SW480 (cell line): ENCODE measurements at places on chromosomes 13 and 19.

GRCh38 chr13:110126391-110126961 is 180.5 kb downstream of the COL4A1 start:
- DNase-seq: peak; percentile 58

GRCh38 chr13:62038214-62038613 is 622.6 kb upstream of the PCDH20 start:
- no peak for DNase-seq

DNA sequence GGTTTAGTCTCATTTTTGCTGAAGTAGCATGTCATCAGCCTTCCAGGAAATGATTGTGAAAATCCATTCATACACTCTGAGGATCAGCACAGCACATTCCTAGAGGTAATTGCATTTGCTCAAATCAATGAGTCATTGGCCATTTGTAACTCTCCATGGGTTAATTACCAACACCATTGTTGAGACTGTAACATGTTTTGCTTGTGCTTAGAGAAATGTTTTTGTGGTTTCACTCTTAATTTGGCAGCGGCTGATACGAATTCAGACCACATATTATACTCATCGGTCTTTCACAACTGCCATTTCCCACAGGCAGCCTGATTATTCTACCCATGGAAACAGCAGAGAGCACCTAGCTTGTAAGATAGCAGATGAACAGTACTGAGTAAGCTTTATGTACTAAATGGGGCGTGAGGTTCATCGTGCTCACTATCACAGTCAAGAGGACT is 110.3 kb downstream of the NHLRC3 start:
- peak; percentile 91 for DNase-seq

DNA sequence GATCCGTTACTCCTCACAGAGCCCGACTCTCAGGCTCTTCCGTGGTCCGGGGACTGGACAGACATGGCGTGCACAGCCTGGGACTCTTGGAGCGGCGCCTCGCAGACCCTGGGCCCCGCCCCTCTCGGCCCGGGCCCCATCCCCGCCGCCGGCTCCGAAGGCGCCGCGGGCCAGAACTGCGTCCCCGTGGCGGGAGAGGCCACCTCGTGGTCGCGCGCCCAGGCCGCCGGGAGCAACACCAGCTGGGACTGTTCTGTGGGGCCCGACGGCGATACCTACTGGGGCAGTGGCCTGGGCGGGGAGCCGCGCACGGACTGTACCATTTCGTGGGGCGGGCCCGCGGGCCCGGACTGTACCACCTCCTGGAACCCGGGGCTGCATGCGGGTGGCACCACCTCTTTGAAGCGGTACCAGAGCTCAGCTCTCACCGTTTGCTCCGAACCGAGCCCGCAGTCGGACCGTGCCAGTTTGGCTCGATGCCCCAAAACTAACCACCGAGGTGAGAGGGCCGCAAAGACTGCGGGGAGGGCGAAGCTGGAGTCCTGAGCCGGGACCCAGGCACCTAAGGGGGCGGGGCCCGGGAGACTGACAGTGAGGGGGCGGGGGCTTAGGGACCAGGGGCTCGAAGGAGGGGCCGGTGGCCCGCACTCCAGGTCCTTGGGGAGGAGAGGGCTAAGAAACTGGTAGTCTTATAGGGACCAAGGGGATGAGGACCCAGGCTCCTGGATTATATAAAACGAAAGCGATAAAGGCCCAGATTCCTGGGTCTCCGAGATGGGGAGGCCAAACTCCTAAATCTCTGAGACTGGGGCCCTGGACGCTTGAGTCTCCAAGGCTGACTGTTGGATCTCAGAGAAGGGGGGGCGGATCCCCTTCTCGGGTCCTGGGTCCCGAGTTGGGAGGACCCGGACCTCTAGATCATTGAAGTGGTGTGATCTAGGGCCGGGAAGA is 2.0 kb downstream of the ETV2 start:
- DNase-seq: peak; percentile 92

- DNase-seq: no peak
These were observed 14.0 kb upstream of the PTOV1 start for GRCh38 chr19:49837009-49837310.

DNA sequence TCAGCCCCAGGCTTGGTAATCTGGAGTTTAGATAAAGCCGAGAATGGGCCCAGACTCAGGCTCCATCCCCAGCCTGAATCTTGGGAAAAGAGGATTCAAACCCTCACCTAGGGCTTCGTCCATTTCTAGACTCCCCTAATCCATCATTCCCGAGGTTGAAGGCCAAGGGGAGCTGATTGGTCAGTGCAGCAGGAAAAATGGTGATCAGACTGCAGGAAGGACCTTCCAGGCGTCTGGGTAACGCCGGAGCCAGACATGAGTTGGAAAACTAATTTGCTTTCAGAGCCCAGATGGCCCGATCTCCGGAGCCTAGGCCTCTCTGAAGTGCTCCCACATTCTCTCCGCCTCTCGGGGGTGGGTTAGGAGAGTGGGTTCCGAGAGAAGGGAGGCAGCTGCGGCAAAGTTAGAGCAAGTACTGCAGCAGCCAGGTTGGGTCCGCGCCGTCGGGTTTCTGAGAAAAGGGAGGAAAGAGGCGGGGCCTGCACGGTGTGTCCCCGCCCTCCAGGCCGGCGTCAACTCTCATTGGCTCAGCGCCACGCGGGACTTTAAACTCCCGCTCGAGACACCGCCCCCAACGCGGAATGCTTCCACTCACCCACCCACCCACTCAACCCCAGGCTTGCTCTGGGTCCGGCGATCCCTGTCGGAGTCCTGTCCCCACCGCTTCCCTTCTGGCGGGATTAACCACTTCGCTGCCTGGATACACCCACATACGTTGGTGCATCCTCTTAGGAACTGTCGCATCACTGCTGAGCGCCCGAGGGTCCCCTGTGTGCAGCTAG is 788 bp upstream of the RTBDN start:
- DNase-seq: peak; percentile 46

DNA sequence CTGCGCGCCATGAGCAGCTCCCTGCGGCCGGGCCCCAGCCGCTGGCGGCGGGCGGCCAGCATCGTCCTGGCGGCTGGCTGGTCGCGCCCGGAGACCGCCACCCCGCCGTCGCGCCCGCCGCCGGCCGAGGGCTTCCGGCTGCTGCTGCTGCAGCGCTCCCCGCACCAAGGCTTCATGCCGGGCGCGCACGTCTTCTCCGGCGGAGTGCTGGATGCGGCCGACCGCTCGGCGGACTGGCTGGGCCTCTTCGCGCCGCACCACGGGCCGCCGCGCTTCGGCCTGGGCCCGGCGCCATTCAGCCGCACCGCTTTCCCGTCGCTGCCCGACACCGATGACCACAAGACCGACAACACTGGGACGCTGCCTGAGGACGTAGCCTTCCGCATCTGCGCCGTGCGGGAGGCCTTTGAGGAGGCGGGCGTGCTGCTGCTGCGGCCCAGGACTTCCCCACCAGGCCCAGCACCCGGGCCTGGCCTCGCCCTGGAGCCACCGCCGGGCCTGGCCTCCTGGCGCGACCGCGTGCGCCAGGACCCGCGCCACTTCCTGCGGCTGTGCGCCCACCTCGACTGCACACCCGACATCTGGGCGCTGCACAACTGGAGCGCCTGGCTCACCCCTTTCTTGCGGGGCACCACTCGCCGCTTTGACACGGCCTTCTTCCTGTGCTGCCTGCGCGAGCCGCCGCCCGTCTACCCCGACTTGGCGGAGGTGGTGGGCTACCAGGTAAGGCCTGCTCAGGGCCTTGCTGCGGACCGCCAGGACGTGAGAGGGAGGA is 518 bp downstream of the NUDT19 start:
- DNase-seq: peak; percentile 73

DNA sequence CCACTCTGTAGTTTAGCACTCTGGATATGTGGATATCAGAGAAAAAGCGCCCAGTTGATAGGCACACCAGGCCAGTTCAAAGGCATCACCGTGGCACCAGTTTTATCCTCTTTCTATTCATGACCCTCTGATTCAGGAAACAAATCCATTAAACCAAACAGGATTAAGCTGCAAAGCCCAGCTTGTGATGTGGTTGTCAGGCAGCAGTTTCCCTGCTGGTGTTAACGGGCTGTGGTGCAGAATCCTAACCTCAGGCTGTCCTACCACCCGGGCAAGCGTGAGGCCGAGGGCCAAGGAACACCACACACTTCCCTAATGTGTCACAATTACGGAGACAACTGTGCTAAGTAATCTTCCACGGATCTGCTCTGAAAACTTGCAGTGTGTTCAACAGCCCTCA is 209.1 kb downstream of the OLFM4 start:
- peak; percentile 49 for DNase-seq

DNA sequence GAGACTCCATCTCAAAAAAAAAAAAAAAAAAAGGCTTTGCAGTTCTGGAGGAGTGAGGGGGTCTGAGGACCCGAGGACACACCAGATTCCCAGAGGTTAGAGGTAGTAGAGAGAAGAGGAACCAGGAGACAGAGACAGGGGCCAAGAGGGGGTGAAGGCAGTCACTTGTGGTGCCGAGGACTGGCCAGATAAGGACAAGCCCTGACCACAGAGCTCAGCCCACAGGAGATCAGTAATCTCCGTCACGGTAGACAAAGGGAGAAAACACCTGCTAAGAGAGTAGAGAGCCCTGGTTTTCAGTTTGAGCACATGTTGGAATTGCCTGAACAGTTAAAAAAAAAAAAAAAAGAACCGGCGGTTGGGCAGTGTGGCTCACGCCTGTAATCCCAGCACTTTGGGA is 1.7 kb upstream of the PRAM1 start:
- DNase-seq: no peak

- no peak for DNase-seq
These were observed 8.8 kb downstream of the DCAF15 start for GRCh38 chr19:13960863-13961784.

DNA sequence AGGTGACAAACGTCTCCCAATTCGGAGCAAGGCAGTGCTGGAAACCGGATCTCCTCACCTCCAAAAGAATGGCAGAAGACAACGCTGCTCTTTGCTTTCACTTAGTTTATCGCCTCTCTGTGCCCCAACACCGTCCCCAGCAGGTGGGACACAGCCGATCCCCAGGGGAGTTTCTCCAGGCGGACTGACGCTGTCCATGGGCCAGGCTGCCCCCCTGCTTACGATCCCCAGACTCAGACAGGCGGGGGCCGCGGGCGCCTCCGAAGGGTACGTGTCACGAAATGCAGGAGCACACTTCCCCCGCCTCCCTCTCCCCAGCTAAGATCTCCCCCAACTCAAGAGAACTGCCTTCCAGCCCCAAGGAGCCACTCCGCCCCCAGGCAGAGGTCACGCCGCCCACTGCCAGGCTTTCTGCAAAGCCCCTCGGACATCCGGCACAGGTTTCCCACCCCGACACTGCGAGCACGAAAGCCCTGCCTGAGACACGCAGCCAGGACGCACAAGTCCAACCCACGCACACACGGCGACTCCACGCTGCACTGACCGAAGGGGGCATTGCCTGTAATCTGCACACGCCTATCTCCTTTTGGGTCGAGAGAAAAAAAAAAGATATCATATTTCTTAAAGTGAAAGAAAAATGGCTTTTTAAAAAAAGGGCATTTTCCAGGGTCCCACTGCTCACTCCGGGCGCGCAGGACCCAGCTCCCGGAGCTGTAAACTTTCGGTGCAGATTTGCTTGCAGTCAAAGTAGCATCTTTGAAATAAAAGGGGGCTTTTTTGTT is 2.0 kb downstream of the SPRY2 start:
- peak; percentile 75 for DNase-seq

GRCh38 chr13:53240401-53241025 is 211.9 kb downstream of the OLFM4 start:
- DNase-seq: no peak

GRCh38 chr19:53424968-53425597 is 6.7 kb upstream of the ZNF761 start:
- DNase-seq: no peak

DNA sequence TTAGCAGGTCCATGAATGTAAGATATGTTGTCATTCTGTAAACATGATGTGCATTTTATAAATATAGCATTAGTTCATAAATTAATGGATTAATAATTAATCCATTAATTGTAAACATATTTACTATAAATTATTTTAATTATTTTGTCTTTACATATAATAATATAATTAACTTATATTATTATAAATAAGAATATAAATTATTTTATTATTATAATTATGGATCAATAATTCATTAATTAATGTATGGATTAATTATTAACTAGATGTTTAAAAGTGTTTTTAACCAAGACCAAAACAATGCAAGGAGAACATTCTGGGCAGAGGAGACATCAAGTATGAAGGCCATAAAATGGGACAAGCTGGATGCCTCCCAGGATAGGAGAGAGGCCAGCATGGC is 72.0 kb downstream of the RUBCNL start:
- DNase-seq: no peak

DNA sequence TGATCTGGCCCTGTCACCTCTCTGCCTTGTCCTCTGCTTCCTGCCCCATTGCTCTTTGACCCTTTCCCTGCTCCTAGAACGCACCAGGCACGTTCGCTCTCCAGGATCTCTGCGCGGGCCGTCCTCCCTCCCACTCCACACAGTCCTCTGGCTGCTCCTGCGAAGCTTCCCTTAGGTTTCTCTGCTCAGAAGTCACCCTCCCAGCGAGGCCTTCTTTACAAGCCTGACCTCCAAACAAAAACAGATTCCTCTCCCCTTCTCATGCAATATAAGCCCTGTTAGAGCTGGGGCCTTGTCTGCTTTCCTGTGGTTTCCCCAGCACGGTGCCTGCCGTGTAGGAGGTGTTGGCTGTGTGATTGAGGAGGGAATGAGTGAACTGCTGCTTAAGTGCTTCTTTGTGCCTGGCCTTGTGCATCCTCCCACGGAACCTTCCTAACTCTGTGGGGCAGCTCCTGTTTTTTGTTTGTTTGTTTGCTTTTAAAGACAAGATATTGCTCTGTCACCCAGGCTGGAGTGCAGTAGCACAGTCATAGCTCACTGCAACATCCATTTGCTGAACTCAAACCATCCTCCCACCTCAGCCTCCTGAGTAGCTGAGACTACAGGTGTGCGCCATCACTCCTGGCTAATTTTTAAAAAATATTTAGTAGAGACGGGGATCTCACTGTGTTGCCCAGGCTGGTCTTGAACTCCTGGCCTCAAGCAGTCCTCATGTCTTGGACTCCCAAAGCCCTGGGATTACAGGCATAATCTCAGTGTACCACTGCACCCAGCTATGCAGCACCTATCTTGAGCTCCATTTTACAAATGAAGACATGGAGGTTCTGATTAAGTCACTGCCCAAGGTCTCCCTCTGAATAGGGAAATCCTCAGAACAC is 82.0 kb downstream of the SIPA1L3 start:
- no peak for DNase-seq

DNA sequence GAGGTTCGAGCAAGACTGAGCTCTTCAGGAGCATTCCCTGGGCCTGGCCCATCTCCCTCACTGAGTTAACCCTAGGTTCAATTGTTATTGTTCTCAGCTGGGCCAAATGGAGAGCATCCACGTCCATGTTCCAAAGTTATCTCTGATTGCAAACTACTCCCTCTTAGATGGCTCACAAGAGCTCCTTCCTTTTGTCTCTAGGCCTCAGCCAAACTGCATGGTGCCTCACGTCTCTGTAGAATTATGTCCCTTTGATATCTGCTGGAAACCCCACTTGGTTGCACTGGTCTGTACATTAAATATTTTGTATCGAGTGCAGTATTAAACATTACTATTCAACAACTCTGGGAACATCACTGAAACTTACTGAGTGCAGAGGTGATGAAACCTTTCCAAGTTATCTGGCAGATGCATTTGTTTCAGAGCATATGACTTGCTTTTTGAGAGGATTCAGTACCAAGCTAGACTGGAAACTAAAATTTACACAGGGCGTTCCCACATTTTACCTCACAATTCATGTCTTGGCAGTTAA is 38.1 kb downstream of the DOCK9 start:
- DNase-seq: no peak

- DNase-seq: peak; percentile 5
These were observed 46.4 kb downstream of the N4BP2L1 start for GRCh38 chr13:32381539-32381938.
